CD8-positive, alpha-beta memory T cell (primary cell): ENCODE measurements at places on chromosomes 7 and 10. TPM values are rescaled to one million over a fixed set of nuclear protein-coding genes. Genes with fewer than 3 reads are reported as not detected.

Gene ARMC3
- polyA plus RNA-seq = not detected

Gene OGDHL
- polyA plus RNA-seq = not detected

Gene OPN4
- not detected for polyA plus RNA-seq

Gene ADARB2
- polyA plus RNA-seq = not detected

Gene DPP6
- not detected for polyA plus RNA-seq

Gene GARIN1A
- polyA plus RNA-seq = 0.37 TPM

Gene RBP4
- not detected for polyA plus RNA-seq

Gene MNX1
- polyA plus RNA-seq = not detected

DNA sequence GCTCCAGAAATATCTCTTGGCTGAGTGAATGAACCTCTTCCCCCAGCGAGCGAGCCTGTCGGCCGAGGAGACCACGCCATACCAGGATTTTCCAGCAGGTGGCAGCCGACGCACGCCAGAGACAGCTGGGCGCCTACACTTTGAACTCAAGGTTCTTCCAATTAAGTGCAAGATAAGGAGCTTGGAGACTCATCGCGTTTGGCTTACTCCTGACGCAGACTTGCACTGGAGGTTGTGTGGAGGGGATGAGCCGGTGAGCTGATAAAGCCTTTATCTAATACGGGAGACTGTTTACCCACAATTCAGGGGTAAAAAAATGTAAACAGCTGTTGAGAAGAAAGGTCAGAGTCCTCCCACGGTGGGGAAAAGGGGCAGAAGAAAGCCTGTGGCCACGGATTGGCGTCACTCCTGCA lies 45.9 kb upstream of the EMX2 start:
- DNase-seq = peak; percentile 62

GRCh38 chr10:11448545-11449244 lies 162.8 kb downstream of the USP6NL start:
- no peak for DNase-seq

- DNase-seq = no peak
Observed at GRCh38 chr10:73209705-73210104, 37.4 kb downstream of the DNAJC9 start.

DNA sequence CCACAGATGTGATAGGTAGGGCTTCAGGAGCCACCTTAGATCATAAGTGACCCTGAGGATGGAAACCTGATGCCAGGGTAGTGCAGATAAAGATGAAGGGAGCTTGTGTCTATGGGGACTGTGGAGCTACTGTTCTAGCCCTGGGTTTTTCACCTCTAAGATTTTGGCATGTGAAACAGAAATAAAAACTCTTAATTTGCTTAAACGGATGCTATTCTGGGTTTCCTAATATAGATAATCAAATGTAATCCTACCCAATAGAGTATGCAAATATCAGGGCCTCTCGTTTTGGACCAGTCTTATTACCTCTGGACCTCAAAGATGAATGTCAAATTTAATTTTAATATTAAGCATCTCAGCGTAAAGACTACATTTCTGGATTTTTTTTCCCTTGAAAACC lies 49.3 kb downstream of the ABCB4 start:
- DNase-seq = no peak

GRCh38 chr7:117827862-117828261 lies 45.4 kb downstream of the CTTNBP2 start:
- no peak for DNase-seq

DNA sequence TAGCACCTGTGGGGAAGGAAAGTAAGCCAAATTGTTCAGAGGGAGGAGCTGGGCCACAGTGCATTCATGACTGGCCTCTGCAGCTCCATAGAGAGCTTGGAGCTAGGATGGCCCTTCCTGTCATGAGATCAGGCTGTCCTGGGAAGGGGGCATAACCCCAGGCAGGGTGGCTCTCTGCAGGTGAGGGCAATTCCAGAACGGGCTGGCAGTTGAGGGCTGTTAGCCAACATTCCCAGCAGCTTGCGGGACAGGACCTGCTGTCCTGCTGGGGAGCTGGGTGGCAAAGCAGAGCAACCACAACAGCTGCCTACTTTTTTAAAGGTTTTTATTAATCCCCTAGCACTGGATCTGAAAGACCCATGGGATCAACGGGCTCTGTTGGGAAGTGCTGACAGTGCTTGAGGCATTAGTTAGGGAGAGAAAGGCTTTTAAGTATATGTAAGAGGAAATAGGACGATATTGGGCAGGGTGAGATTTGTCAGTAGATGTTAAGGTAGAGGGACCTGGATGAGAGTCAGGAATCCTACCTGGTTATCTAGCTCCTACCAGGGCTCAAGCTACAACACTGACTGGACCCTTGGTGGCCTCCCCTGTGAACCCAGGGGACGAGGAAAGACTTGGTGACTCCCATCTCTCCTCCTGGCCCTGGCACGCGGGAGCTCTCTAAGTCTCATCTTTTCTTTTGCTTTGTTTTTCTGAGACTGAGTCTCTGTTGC lies 77.8 kb downstream of the NAMPT start:
- no peak for DNase-seq

DNA sequence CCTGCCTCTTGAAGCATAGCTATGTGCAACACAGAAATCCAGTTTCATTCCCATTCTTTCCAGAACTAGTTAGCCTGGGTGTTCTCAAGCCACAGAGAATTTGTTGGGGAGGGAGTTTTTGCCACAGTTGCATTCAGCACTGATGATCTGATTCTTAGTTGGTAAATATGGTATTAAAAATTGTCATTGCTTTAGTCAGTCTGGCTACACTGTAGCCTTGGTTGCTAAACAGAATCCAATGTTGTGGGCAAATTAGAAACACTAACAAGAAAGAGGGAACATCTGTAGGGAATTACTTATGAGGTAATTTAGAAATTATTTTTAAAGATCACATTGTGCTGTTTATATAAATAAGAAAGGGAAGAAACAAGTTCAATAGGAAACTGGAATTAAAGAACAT lies 57.0 kb upstream of the CC2D2B start:
- no peak for DNase-seq

- no peak for DNase-seq
Observed at GRCh38 chr10:62130948-62131347, 137.7 kb downstream of the RTKN2 start.

GRCh38 chr10:71831646-71832552 lies 19.2 kb downstream of the PSAP start:
- no peak for DNase-seq

DNA sequence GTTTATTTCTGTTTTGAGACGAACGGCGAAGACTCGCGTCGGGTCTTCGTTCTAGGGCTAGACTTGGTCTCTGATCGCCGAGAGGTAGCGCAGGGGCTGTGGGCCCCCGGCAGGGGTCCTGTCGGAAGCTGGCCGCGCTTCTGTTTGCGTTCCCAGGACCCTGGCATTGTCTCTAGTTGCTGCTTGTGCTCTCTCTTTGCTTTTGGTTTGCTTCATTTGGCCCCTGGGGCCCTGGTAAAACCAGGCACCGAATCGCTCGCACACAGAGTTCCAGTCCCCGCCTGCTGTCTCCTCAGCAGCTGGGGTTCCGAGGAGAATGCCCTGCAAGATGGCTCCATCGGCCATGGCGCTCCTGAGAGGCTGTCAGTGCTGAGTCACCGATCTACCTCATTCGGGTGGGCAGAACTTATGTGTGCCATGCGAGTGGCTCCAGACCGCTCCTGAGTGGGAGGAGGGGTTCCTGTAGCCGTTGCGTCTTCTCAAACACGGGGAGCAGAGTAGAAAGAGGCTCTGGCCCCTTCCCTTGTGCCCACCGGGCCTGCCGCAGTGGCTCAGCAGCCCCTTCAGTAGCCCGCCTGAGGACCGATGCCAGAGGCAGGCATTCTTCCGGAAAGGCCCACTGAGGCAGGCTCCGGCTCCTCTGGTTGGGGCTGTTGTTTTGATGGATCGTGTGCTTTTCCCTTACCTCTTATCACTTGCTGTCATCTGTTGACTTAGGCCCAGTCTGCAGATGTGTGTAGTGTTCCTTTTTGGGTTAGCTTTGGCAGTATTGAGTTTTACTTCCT lies 826 bp downstream of the CHPF2 start:
- DNase-seq = peak; percentile 51

- DNase-seq = no peak
Observed at GRCh38 chr10:73207883-73208282, 39.2 kb downstream of the DNAJC9 start.

DNA sequence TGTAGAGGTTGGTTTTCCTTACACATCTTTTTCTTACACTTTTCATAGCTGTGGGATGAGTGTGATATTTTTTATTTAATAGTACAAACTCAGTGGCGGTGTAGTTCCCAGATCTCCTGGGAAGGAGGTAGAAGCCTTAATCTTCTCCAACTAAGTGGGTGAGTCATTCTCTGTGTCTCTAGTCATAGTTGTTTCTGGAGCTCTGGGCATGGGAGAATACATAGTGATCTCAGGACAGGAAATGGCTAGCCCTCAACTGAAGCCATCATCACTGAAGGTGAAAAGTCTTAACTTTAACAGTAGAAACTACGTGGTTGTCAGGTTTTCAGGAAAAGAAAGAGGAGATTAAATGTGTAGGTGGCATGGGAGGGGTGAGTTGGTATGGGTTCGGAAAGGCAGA lies 319.4 kb upstream of the FZD8 start:
- DNase-seq = no peak

DNA sequence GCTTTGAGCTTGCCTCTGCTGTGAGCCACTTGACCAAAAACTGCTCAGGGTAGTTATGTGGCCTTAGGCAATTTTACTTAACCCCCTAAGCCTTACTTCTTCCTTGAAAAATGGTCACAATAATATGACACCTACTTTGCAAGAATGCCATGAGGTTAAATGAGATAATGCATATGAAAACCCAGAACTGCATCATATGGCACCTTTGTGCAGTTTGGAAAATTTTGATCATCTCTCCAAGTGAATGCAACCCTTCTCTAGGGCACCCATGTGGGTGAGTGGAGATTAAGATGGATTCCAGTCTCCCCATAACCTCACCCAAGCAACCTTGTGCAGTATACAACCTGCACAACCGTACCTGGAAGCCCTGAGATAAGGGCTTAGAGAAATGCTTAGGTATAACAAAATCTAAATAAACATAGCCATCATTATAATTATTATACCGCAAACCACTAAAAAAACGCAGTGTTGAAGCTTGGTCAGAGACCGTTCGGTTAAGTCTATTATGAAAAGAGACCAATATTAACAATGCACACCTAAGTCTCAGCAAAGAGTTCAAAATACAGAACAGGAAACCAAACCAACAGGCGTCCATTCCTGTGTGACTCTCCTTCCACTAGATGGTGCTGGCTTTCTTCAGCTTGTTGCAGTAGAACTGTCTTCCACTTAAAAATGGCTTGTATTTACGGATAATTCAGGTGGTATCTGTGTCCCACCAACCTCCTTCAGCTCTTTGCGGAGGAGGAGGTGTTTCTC lies 21.0 kb upstream of the ASB15 start:
- no peak for DNase-seq

DNA sequence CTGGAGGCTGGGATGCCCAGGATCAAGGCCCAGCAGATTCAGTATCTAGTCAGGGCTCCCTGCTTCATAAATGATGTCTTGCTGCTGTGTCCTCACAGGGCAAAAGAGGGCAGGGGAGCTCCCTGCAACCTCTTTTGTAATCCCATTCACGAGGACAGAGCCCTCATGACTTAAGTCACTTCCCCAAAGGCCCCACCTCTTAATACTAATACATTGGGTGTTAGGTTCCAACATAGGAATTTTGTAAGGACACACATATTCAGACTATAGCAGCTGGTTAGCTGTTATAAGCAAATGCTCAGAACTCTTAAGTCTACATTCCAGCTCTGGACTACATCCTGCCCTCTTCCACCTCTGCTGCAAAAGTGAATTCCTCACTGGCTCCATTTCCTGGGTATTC lies 63.0 kb downstream of the VOPP1 start:
- DNase-seq = no peak

DNA sequence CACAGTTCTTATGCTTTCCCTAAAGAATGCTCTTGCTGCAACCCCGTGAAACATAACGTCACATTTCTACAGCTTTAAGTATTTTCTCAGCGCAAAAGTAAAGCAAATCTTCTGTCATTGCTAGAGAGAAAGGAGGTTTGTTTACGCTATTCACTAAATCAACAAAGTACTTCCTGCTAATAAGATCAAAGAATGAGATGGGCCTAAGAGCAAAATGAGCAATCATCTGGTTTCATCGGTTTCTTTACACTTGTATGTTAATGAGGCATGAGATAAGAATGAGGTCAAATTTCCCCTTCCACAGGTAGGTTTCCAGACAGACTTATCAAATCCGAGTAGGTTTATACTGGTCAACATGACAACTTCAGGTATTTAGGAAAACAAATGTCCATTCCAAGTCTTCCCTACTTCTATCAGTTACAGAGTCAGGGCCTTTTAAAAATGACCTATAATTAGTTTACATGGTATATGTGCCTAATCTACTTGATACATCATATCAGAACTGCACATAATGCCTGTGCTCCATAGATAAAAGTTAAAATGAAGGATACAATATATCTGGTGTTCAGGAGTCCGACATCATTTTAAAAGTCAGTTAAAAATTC lies 8.4 kb downstream of the USP6NL start:
- no peak for DNase-seq

GRCh38 chr7:5426226-5426475 lies 2.5 kb upstream of the TNRC18 start:
- DNase-seq = no peak

DNA sequence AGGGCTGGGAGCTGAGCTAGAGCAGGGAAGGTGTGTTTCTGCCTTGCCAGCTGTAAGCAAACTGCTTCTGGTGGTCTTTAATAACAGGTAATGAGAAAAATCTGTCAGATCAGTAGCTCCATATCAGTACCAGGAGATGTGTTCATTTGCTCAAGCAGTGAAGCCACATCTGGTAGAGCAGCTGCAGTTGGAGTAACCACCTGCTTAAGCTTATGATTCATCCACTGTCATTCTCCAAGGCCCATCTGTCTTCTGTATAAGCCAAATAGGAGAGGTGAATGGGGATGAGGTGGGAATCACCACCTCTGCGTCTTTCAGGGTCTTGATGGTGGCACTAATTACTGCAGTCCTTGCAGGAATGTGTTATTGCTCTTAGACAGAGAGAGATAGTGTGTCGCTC lies 18.4 kb upstream of the COBL start:
- no peak for DNase-seq

GRCh38 chr10:12186323-12186722 lies 9.4 kb downstream of the NUDT5 start:
- no peak for DNase-seq

DNA sequence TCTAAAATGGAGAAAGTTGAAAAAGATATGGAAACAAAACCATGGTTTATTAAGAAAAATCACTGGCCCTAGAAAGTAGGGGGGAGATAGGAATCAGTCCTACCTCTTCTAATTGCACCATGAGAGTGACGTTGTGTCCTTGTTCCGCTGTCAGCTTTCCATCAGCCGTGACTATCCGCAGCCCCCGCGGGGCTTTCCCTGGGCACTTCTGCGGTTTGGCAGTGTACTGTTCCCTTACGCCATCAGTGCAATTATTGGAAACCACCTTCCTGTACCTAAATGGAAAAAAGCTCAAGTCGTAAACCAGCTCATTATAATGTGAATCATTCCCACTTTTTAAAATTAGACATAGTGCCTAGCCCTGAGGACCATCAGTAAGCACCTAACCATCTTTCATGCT lies 512.2 kb downstream of the SORCS1 start:
- no peak for DNase-seq
